ENCODE measurements at places on chromosomes 4 and X.

DNA sequence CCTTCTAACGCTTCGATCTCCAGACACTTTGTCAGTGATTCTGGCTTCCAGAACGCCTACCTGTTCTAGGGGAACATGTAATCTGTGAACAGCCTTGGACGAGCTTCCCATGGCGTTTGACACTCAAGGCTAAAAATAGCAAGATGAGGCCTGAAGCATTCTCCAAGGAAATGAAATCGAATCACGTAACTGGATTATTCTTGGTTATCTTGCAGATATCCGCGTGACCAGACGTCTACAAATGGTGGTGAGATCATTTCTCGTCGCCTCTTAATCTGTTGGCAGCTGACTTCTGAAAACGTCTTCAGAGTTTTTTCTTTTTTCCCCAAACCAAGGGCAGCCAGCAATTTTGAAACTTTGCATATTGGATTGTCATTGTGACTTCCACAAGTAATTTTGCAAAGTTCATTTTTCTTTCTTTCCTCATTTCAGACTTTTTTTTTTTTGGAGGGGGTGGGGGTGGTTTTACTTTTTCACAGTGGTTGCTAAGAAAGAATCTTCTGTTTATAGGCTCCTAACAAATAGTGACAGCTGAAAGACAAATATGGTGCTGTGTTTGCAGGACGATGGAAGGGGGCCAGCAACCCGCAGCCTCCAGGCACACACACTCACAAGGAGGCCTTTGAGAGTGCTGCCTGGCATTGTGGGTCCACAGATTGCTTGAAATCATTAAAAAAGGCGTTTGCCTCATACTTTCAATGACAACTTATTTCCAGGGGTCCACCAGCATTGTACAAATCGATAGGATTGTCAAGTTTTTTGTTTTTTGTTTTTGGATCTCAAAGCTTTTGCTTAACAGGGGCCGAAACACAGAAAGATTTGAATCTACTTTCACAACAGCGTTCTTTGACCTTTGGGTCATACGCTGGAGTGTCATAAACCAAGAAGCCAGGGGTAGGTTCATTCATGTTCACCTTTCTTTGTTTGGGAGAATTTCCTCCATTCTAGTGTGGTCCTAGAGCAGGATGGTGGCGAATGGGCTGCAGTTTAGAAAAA lies 32.4 kb upstream of the PDLIM3 start:
- no peak for DNase-seq

DNA sequence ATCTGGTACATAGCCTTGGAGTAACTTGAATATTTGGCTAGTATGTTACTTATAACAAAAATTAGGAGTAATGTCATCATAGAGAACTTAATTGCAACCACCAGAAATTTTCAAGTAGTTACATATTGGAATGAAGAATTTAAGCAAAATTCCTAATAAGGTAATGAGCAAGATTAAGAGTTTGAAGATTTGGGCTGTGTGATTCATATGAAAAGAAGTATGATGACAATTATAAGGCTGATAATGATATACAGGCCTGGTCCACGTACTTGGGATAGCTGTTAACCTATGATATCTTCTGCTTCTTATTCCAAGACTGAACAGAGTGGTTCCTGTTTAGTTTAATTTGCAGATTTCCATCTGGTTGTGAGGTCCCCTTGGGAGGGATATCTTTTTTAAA lies 463.9 kb downstream of the RAPGEF2 start:
- no peak for DNase-seq

DNA sequence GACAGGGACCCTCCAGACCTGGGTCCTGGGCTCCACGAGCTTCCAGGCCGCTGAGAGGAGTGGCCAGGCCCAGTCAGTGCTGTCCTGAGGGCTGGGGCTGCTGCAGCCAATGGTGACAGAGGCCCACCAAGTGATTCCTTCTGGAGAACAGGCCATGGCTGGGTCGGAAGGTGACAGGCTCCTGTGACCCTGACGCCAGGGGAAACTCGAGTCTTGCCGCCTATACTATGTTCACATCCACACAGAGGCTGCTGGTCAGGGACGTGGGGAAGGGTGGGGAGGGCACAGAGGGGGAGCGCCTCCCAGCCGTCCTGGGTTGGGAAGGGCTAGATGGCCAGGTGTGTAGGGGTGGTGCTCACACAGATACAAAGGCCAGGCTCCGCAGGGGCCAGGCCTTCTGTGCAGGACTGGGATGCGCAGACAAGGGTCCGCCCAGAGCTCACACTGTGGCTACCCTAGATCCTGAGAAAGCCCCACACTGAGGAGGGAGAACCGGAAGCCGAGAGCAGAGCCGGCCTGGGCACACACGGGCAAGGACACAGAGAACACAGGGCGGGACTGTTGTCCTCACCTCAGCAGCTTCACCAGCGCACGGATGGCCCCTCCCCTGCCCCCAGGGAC lies 81.4 kb downstream of the HTRA3 start:
- DNase-seq = peak; percentile 46

DNA sequence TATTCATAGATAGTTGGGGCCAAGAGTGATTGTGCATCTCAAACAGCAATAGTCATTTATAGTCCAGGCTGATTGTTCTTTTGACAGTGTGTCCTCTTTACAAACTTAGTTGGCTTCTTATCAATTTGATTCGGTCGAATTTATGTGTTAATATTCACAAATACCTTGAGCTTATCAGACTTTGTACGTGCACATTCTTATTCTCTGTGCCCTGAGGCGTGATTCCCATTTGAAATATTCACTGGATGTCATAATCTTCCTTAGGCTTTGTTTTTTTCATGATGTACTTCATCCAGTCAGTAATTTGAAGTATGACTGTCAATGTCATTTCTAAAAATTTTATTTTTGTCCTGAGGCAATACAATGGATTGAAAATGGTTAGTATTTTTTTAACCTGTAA lies 263.5 kb upstream of the PCDH7 start:
- DNase-seq = no peak

GRCh38 chrX:136963973-136964372 lies 69.8 kb downstream of the GPR101 start:
- no peak for DNase-seq

- DNase-seq = peak; percentile 83
Observed at GRCh38 chr4:174522183-174523024, at the start of gene HPGD. Gene HPGD, minus strand, starts transcription at chr4:174522488. Its CDS starts 37 bp downstream, at chr4:174522451.

DNA sequence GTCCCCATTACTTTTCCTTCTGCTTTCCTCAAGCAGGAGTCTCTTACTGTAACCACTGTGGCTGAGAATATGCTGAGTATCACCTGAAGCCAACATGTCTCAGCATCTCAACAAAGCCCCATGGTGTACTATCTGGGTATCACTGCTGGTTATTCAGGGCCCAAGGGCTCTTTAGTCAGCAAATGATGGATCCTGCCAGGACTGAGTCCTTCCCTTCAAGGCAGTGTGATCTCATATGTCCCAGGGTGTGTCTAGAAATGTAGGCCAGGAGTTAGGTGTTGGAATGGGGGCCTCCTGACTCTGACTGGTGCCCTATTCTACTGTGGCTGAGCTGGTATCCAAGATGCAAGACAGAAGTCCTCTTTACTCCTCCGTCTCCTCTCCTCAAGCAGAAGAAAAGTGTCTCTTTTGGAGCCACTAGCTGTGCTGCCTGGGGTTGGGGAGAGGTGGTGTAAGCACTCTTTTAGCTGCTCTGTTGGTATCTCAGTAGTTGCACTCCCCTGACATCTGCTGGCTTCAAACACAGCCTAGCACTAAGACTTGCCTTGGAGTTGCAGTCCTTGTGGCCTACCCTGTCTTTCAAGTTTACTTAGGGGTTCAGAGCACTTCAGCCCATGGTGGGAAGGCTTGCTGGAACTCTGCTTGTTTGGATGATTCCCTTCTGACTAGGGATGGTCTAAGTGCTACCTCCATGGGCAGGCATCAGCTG lies 28.6 kb downstream of the OCIAD2 start:
- DNase-seq = no peak

- DNase-seq = no peak
Observed at GRCh38 chr4:20251031-20251795, 492 bp upstream of the SLIT2 start.

GRCh38 chr4:101439926-101440325 lies 92.6 kb upstream of the PPP3CA start:
- DNase-seq = no peak

DNA sequence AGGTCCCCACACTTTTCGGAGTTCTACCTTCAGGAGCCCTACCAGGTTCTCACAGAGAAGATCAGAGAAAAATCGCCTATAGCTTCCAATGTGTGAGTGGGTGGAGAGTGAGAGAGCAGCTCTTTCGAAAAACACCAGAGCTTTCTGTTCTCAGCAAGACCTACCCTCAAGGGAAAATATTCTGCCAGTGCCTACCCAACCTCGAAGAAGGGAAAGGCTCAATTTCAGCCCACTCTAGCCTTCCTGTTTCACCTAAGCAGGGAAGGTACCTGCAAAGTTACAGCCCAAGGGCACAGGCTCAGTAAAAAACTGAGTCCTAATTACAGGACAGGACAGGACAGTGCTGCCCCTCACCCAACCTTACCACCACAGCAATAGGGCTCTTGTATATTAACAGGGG lies 104.0 kb upstream of the WDR17 start:
- no peak for DNase-seq

DNA sequence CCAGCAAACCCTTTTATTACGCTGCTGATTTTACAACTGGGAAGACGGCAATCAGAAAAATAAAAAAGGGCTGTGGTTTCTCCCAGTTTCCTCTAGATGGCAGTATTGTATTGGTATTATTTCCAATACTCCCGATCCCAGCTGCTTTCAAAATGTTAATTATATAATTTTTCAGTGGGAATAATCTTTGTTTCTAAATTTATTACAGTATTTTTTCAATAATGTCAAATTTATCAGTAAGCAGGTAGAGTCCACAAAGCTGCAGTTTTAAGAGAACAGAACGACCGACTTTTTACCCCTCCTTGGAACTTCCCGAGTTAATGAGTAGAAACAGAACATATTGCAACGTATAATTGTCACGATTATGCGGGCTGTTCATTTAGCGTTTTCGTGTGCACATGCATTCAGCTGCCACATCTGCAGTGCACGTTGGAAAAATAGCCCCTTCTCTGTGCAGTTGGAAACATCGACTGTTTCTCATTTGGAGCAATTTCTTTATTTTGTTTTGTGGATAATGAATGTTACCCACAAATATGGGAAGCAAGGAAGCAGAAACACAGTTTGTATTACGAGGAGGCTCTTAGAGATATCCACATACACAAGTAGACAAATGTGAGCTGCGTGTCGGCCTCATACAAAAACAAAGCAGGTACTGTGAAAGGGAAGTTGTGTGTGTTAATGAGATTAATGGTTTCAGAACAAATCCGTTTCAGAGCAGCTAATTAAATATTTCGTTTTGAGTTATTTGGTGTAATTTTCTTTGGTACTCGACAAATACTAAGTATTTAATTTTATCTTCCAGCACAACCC lies 188.0 kb downstream of the STIM2 start:
- DNase-seq = no peak

DNA sequence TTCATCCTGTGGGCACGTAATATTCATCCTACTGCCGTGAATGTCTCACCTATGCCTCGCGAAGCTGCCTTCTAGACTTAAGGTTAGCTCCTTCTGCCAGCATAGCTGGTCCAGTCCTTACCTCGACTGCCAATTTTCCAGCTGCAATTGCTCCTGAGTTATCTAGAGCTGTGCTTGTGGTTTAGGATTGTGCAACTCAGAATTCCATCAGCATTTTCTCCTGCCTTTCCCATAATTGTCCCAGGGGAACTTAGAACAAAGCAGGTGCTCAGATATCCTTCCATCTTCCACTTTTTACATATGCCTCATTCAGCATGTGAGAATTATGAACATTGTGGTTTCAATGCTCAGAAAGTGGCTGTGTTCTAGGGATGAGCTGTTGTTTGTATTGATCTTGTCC lies 131.4 kb upstream of the ADGRL3 start:
- DNase-seq = no peak

GRCh38 chr4:83124111-83124780 lies 9.7 kb upstream of the PLAC8 start:
- no peak for DNase-seq

DNA sequence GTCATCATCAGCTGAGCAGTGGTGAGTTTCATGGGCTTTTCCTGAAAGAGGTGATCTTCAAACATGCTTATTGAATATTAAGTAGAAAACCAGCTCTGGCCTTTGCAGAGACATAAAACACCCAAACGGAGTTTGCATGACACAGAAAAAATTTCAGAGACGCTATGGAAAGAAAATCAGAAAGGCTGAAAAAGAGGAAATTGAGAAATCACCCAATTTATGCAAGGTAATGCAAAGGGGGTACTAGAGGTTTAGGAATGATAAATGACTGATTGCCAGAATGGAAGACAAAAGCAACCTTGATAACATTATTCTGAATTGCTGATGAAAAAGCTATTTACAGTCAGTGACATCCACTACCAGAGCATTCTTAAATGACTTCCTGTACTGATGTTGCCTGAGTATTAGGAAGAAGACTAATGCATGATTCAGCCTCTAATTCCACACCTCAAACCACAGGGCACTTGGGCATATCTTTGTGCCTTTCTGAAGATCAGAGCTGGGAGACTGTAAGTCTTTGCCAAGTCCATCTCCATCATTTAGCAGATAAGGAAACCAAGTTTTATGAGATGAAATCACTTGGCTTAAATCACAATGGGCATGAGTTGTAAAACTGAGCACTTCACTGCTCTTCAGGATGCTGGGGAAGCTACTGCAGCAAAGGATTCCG lies 565.7 kb downstream of the PPARGC1A start:
- DNase-seq = no peak

DNA sequence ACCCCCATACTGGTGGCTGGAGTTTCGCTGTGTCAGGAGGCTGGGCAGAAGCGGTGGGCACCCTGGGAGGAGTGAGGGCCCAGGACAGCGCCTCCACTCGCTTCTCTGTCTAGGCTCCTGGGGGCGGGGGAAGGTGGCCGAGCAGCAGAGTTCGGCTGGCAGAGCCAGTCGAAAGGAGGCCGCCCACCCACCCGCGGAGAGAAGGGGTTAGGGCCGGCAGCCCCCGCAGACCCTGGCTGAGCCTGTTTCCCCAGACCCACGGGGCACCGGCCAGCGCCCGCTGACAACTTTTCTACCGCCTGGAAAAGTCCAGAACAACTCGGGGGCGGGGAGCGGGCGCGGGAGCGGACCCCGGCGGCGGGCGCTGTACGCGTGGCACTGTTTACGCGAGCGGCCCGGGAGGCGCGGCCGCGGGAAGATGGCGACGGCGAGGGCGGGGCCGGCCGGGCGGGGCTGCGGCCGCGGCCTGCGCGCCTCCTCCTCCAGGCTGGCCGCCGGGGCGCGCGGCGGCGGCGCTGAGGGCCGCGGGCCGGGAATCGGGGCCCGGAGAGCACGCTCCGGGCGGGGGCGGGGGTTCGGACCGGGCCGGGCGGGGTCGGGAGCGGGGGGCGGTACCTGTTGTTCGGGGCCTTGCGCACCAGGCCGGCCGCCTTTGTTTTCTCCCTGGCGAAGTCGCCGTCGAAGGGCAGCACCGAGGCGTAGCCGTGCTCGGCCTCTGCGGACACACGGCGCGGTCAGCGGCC lies 628 bp downstream of the MXD4 start:
- DNase-seq = peak; percentile 88

DNA sequence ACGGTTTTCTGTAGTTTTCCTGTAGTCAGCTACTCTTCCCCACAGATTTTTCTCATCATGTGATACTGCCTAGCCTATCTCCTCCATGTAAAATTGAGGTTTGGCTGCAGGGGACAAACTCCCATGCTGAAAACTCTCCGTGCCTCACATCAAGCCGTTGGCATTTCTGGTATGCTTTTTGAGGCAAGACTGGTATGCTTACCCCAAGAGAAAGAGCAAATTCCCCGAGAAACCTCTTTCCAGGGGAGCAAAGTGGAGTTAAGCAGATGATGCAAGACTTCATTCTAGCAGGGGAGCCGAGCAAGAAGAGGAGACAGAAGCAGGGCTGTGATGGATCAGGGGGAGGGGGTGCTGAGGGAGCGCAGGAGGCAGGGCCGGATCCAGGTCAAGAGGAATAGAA lies 4.8 kb downstream of the SOWAHD start:
- DNase-seq = no peak

Measured in activated effector memory CD4-positive, alpha-beta T cell treated with anti-CD3 and anti-CD28 coated beads, Interleukin-2, amount 50 U/mL, for 16 hours (primary cell).